Neural crest cell (in vitro differentiated cells): ENCODE measurements at places on chromosomes 4 and X. TPM values are rescaled to one million over a fixed set of nuclear protein-coding genes. Genes with fewer than 3 reads are reported as not detected.

- peaks cover 10% of the 10 kb centered on the region for H3K4me1 ChIP-seq
- no peak overlapping the region for H3K27ac ChIP-seq
- H3K4me3 ChIP-seq, result no peak overlapping the region
- H3K36me3 ChIP-seq, result no peaks in the 10 kb centered on the region
Measured at GRCh38 chr4:101014417-101014816, 332.9 kb downstream of the PPP3CA start.

Gene MAGEE1
- 8.1 and 8.5 TPM in 2 replicates for total RNA-seq

Gene LPAR4
- total RNA-seq, result 17.3 and 20.1 TPM in 2 replicates

Gene C4orf46
- 28.4 and 30.1 TPM in 2 replicates for total RNA-seq
